ENCODE measurements at places on chromosomes 3 and 15. TPM values are rescaled to one million over a fixed set of nuclear protein-coding genes. Genes with fewer than 3 reads are reported as not detected.

DNA sequence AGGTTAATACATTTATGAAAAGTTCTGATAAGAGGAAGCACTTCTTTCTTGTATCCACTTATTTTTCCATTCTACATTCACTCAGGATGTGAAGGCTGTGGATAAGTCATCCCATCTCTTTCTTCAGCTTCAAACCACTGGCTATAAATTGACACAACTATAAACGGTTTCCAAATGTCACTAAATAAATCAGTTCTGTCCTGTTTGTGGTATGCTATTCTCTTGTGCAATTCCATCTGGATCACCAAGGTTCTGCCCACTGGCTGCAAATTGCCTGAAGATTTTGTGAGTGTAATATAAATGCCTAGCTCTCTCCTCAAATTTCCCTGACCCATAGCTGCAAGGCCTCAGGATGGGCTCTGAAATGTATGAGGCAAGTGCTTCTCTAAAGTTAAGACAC lies 7.1 kb upstream of the LMOD3 start:
- no peak for ATAC-seq

DNA sequence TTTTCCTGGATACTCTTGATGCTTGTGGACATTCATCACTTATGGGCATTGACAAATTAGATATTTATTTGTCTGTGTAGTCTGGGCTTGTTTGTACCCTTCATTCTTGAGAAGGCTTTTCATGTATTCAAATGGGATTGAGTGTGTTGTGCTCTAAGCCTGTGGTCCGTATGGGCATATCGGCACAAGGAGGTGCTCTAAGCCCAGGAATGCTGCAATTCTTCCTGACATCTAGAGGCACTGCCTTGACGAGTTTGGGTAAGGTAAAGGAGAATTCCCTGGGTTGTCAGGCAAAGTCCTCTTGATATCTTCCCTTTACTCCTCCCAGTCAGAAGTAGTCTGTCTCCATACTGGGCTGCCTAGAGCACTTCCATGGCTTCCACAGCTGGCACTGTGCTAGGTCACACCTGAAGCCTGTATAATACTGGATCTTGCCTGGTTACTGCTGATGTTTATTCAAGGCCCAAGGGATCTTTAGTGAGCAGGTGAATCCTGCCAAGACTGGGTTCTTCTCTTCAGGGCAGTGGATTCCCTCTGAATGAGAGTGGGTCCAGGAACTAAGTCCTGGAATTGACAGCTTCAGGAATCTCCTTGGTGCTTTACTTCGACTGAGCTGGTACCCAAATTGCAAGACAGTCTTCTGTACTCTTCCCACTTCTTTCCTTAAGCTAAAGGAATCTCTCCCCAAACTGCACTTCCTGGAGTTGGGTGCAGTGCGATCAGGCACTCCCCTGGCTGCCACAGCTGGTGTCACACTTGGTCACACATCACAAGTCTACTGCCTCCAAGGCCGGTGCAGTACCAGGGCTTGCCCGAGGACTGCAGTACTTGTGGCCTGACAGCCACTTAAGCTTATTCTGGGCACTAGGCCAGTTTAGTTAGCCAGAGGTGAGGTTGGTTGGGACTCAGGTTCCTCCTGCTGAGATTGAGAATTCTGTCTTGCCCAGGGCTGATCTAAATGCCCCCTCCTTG lies 46.0 kb downstream of the GALK2 start:
- no peak for ATAC-seq

GRCh38 chr15:36817776-36818175 lies 238.3 kb downstream of the CDIN1 start:
- ATAC-seq: no peak

GRCh38 chr15:94239474-94239873 lies 8.1 kb downstream of the MCTP2 start:
- ATAC-seq: no peak

- ATAC-seq: no peak
Measured at GRCh38 chr3:22748453-22749045, 454.6 kb upstream of the UBE2E2 start.

DNA sequence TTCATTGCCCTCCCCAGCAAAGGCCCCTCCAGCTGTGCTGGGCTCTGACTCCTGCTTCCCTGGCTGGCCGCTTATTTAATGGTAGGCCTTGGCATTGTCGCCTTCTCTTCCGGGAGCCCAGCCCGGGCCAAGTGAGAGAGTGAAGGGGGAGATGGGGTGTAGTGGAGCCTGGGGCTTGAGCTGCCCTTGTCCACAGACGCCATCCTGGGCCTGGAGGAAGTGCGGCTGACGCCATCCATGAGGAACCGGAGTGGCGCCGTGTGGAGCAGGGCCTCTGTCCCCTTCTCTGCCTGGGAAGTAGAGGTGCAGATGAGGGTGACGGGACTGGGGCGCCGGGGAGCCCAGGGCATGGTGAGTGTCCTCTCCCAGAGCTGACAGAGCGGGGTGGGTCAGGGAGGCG lies 3.3 kb downstream of the LMAN1L start:
- no peak for ATAC-seq

DNA sequence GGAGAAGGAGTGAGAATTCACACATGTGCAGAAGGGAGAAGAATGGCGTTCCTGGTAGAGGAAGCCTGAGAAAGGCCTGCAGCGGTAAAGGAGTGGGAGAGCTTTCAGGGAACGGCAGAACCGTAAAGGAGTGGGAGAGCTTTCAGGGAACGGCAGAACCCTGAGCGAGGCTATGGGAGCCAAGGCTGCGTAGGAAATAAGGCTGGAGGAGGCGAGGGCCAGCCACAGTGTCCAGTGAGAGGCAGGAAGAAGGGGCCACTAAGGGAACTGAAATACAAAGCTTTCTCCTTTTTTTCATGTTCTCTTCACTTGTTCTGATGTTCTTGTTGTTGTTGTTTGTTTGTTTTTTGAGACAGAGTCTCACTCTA lies 41.6 kb downstream of the GOLGA6L10 start:
- no peak for ATAC-seq

GRCh38 chr3:53597136-53597915 lies 102.9 kb downstream of the CACNA1D start:
- no peak for ATAC-seq

DNA sequence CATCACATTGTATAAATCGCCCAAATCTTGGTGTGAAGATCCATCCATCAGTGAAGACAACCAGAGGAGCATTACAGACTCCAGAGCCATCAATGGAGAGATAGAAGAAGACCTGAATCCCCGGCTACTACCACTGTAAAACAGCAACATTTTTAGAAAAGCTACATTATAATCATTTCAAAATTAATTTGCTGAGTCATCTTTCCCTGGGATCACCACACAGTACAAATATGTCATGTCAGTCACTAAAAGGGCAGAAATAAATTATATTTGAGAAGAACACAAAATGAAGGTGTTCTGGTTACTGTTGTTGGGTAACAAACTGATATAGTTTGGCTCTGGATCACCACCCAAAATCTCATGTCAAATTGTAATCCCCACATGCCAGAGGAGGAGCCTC lies 218.5 kb upstream of the STT3B start:
- no peak for ATAC-seq

GRCh38 chr3:41450416-41451231 lies 251.3 kb downstream of the CTNNB1 start:
- no peak for ATAC-seq

DNA sequence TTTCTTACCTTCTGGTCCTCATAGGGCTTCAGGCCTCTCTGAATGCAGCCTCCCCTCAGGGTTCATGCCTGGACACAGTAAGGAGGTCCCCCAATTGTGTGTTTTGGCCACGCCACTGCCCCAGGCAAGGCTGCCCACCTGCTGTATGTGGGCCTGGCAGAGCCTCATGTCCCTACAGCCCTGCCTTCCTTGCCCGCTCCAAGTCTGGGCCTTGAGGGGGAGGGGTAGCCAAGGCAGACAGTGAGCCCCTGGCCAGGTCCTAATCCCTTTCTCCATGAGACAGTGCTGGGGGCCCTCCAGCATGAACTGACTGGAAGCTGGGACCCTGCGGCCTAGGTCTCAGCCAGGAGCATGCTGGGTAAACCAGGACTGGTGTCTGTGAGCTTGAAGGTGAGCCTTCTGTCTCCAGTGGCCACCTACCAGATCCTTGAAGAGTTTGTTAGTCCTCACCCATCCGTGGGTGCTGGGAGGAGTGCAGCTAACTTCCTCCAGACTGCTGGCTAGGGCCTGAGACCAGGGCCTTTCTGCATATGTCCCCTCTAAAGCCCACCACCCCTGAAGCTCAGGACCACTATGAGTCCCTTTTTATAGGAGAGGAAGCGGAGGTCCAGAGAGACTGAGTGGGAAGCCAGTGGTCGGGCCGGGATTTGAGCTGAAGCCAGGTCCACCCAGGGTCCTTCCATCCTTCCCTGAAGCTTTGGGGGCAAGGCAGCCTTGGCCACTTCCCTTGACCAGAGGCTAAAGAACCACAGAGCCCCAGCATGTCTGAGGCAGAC lies 8.7 kb downstream of the ZBTB47 start:
- ATAC-seq: no peak

- peak; percentile 63 for ATAC-seq
Measured at GRCh38 chr3:133821767-133822638, 16.4 kb downstream of the SRPRB start.

DNA sequence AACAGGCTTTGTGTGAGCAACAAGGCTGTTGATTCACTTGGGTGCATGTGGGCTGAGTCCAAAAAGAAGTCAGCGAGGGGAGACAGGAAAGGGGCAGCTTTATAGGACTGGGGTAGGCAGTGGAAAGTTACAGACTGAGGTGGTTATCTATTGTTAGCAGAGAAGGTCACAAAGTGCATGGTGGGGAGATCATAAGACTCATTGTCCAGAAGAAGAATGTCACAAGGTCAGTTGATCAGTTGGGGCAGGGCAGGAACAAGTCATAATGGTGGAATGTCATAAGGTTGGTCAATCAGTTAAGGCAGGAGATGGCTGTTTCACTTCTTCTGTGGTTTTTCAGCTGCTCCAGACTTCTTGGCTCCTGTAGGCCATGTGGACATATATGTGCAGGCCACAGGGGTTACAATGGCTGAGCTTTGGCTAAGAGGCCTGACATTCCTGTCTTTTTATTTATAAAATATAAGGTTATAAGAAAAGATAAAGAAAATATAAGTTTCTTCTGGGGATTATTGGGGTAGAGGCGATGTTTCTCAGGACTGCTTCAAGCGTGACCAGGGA lies 69.5 kb upstream of the SNTN start:
- no peak for ATAC-seq

DNA sequence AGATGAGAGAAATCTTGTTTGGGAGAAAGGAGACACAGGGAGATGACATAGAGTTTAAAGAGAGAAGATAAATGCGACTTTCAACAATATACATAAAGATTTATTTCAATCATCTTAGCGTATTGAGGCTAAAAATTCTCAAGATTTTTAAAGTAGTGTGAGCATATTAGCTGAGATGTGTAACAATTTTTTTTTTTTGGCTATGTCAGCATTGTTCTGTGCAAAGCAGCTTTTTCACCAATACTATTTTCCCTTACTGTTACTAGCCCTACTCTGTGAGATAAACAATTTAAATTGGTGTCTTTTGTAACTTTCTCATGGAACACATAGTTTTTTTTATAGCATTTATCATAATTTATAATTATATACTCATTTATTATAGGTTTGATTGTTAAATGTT lies 185.2 kb upstream of the ZNF385D start:
- ATAC-seq: no peak

- no peak for ATAC-seq
Measured at GRCh38 chr3:170307671-170308405, 49.7 kb upstream of the SKIL start.

DNA sequence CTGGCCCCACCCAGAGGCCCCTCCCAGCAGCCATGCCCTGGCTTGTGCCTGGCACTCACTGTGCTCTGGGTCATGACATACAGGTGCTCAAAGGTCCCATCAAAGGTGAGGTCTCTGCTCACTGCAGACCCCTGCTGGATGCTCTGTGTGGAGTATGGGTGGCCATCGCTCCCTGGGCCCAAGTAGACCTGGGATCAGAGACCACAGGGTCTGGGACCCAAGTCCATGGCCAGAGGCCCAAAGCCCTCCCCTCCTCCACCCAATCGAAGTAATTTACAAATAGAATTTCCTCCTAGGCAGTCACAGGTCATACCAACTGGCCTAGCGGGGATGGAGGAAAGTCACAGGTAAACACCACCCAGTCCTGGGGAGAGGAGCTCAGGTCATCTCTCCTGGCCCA lies 7.6 kb downstream of the PLXNB1 start:
- no peak for ATAC-seq

DNA sequence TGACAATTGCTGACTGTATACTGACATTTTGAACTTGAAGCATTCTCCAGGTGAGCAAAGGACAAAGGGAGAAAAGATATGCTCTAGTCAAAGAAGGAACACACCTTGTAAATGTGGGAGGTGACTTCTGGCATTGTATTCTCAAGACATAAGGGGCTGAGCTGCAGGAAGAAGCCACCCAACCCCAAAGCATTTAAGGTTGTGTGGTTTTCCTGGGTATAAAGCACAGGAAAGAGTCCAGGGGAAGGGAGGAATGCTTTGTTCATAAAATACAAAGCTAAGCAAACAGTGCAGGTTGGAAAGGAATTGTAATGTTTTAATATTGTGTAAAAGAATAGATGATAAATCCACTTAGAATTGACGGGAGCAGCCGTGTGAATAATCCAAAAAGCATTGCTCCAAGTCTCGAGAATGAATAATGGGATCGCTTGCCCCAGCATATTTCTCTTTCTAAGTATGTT lies 102.4 kb upstream of the LRIG1 start:
- no peak for ATAC-seq

GRCh38 chr3:132756108-132756650 lies 34.0 kb upstream of the NPHP3 start:
- no peak for ATAC-seq

- no peak for ATAC-seq
Measured at GRCh38 chr3:21745966-21746365, 5.0 kb downstream of the ZNF385D start.

GRCh38 chr3:123036352-123037014 lies 8.9 kb upstream of the SEMA5B start:
- ATAC-seq: peak; percentile 74

GRCh38 chr15:69060744-69061143 lies 46.2 kb downstream of the NOX5 start:
- no peak for ATAC-seq

DNA sequence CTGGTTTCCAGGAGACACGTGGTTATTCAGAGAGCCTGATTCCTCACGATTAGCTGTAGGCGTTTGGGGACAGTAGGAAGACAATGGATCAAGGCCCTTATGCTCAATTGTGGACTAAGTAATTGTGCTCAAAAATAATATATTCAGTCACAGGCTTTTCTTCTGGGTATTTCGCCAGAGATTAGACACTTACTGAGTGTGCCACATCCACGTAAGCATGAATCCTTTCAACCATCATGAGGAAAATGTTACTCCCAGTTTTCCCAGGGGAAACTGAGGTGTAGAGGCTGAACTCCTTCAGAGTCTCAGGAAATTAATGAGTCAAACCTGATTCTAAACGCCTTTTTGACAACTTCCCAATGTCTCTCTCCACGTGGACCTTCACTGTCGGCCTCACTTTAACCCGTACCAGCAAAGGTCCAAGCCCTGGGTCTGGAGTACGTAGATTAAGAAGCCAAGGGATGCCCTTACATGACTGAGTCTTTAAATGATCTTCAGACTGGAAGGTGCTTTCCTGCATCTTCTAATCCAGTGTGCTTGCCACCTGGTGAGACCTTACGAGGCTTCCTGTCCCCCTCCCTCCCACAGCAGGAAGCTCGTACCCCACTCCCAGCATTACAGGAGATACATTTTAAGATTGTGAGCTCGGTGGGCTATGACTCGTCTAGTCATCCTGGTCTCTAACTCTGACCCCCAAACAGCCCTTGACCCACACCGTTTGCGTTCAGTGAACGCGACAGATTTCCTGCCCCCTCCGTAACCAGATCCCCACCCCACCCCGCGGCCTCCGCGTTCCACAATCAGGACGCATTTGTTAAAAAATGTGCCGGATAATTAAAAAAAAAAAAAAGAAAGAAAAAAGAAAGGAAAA lies 1.7 kb downstream of the PKM start:
- ATAC-seq: no peak

PARP14 gene
- total RNA-seq: 84.5 TPM

ROBO2 gene
- total RNA-seq: 29.9 TPM

TTLL13 gene
- 0.44 TPM for total RNA-seq

CRYBG3 gene
- total RNA-seq: 12.0 TPM

MKRN2OS gene
- total RNA-seq: 0.98 TPM

IQCF5 gene
- total RNA-seq: not detected
